ENCODE measurements at places on chromosomes 1 and 21.

DNA sequence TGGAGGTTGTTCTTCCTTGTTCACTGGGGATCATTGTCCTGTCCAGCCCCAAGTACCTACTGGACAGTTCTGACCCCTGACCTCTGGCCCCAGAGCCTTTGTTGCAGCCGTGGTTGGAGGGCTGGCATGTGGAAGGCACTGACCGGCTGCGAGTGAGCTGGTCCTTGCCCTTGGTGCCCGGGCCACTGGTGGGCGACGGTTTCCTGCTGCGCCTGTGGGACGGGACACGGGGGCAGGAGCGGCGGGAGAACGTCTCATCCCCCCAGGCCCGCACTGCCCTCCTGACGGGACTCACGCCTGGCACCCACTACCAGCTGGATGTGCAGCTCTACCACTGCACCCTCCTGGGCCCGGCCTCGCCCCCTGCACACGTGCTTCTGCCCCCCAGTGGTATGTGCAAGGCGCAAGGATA, 11.4 kb downstream of the TIE1 start:
- no peak for DNase-seq

DNA sequence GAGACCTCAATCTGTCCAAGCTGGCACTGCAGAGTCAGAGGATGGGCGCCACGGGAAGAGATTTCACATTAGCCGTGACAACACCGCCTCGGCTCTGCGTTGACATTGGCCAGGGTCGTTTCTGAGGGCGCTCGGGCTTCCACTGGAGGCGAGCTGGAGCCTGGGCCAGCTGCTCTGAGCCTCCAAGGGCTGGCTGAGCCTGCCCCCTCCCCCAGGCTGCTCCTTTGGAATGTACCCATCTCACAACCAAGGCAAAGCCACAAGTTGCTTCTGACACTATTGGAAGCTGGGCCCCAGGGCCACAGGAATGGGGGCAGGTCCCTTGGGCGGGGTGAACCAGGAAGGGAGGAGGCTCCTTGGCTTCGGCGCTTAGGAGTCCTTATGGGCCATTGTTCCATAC, 12.7 kb downstream of the GPR3 start:
- DNase-seq: no peak

DNA sequence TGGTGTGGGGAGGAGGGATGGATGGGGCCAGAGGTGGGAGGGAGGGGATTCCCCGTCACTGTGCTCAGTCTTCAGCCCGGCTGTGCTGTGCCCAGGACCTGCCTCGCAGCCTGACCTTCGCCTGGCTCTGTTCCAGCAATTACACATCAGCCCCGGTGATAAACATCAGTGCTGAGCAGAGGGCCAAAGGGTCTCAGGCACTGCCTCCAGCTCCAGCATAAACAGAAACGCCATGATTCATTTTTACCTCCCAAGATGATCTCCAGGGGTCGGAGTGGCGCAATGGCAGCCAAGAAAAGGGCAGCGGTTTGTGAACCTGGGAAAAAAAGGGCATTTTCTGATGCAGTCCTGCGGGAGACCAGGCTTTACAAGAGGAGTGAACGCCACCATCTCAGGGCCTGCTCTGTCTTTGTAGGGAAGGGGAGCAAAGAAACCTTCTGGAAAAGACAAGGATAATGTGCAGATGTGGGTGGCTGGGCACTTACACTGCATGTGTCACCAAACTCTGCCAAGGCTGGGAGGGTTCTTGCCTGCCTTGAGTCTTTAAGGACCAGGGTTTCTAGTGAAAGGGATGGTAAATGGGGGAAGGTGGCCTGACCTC, 28.1 kb downstream of the SHISA4 start:
- no peak for DNase-seq

DNA sequence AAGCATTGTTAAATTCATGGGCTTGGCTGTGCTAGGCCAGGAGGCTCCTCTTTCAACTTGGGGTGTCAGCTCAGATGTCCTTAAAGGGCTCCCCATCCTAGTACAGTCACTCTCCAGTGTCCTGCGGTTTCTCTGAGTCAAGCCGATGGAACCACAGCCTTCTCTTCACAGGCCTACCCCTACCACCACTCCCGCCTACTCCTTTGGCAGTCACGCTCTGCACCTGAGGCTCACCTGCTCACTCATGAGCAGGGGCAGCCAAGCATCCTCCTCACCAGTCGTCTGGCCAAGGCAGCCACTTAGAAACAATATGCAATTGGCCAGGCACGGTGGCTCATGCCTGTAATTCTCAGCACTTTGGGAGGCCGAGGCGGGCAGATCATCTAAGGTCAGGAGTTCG, 3.6 kb downstream of the ACOT7 start:
- no peak for DNase-seq

DNA sequence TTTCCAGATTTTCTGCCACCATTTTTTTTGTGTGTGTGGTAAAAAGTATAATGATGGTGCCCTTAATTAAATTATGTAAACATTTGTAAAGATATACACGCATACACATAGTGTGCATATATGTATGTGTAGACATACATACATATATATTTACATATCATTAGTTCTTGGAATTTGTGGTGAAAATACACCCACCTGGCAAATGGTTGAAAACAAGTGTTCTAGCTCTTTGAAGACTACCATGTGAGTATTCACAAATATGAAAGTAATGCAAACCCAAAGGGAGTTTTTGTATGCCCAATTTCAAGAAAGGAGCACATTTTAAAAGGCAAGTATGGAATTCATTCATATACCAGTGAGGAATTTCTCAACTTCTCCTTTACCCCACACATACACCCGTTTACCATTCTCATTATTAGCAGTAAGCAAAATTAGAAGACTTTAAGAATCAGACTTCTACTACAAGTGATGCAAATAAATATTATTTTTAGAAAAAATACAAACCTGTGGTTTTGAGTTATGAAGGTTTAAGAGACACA, 8.0 kb downstream of the RABGAP1L start:
- DNase-seq: no peak

- no peak for DNase-seq
These were observed 7.0 kb downstream of the TAS1R2 start for GRCh38 chr1:18852501-18852900.

DNA sequence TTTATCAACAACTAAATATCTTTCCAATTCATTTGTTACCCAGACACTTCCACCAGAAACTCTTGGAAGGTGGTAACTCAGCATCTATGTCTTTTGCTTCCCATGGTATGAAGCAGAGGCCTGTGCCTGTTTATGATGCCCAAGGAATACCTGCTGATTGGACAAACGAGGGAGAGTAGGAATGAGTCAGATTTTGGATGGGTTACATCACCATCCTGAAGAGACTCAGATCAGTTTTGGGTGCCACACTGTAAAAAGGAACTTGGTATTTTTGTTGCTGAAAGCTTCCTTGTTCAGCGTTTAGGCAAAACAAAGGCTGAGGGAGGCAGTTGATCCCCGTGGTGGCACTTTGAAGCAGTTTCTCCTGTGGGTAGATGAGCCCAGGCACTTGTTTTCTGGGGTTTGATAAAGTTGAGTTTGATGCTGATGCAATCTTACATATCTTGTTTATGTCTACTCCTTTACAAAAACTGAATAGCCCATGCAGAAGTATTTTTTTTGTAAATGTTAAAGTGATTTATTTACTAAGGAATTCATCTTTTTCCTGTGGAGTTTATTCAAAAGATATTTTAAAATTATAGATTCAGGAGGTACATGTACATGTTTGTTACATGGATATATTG, 26.7 kb upstream of the CYP4X1 start:
- DNase-seq: no peak

- DNase-seq: no peak
These were observed 13.4 kb downstream of the PAX7 start for GRCh38 chr1:18644013-18644399.

GRCh38 chr1:177897998-177898654, 71.7 kb downstream of the SEC16B start:
- DNase-seq: no peak

DNA sequence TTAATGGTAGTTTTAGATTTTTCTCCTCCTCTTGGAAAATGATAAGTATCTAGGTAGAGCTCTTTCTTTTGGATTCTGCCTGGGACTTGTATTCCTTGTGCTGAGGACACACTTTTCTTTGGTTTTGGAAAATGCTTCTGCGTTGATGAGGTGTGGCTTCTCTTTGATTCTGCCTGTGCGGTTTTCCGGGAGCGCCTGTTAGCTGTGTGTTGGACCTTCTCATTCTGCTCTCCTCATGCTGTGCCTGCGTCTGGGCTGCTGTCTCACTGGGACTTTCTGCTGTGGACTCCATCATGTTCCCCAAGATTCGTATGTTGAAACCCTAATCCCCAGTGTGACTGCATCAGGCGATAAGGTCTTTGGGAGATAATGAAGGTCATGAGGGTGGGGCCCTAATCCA, 21.0 kb downstream of the C1orf174 start:
- DNase-seq: no peak

DNA sequence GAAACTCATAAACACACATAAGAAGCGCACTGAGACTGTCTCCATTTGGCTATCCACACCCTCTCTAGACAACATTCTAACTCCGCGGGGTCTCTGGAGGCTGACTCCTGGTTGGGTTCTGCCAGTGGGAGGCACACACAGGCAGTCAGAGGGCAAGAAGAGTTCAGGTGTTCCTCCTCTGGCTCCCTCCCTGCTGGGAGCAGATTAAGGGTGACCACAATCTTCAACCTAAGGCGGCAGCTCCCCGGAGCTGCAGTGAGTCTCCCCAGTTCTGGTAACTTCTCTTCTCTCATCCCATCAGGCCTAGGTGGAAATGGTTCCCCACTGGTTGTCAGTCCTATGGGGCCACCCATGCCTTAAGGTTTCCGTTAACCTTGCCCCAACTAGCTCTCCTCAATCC, 7.4 kb upstream of the TENT5C start:
- DNase-seq: peak; percentile 18

- no peak for DNase-seq
These were observed 124.6 kb upstream of the CXADR start for GRCh38 chr21:17388226-17388625.

GRCh38 chr1:24936684-24937083, 6.6 kb upstream of the RUNX3 start:
- DNase-seq: no peak

GRCh38 chr1:66552829-66553228, 18.9 kb downstream of the SGIP1 start:
- no peak for DNase-seq

GRCh38 chr1:84225646-84226045, 75.9 kb upstream of the SAMD13 start:
- no peak for DNase-seq

DNA sequence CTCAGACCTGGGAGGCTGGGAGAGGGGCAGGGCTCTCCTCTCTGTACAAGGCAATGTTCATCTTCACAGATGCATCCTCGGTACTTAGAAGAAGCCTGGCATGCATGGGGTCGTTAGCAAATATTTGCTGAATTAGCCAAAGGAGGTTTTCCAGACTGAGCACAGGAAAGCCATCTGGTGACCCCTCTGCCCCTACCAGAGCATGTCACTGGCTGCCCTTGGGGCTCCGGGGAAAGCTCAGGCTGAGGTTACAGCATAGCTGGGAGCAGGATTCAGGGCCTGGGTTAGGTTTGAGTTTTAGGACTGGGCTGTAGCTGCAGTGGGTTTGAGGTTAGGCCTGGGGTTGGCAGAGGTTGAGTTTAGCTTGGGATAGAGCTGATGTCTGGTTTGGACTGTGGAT, 43.4 kb upstream of the ZBTB40 start:
- DNase-seq: no peak

DNA sequence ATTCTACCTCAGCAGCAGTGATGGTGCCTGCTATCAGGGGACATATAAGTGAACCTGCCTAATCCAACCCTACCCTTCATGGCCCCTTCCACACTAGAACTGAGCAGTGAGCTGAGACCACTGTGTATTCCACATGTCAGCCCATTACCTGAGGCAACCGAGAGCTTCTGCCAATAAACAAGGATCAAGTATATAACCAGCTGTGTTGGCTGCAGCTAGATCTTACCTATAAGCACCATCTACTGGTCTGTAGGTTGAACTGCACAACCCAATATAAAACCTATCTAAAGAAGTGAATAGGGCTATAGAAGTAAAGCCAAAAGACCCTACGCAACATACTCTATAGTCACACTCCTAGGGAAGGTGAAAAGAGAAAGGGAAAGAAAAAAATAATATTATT, 376.9 kb downstream of the HHIPL2 start:
- DNase-seq: no peak

DNA sequence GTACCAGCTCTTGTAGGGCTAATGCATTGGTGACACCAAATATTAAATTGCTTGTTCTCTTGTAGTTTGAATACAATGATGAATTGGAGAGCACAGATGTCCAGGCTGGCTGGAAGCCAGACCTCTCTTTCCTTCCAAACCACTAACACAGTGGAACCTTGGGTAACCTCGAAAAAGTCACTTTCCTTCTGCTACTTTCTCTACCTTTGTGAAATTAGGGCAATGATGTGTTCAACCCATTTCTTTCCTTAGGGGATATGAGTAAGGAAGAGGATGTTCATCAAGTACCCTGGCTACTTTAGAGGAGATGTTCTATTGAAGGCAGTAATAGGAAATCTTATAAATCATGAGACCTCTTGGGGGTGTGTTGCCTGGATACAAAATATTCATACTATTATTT, 55.7 kb downstream of the XCL2 start:
- DNase-seq: no peak

- no peak for DNase-seq
These were observed 45.9 kb downstream of the PRKCZ start for GRCh38 chr1:2095981-2096736.

- no peak for DNase-seq
These were observed 120.4 kb downstream of the PLA2G4A start for GRCh38 chr1:186949173-186949572.

GRCh38 chr21:36479415-36480402, at the start of gene CLDN14:
Gene CLDN14, minus strand, starts transcription at chr21:36480122. Its CDS starts 18,427 bp downstream, at chr21:36461695.
- DNase-seq: no peak

GRCh38 chr1:121444096-121444495, 259.3 kb downstream of the SRGAP2C start:
- DNase-seq: no peak

DNA sequence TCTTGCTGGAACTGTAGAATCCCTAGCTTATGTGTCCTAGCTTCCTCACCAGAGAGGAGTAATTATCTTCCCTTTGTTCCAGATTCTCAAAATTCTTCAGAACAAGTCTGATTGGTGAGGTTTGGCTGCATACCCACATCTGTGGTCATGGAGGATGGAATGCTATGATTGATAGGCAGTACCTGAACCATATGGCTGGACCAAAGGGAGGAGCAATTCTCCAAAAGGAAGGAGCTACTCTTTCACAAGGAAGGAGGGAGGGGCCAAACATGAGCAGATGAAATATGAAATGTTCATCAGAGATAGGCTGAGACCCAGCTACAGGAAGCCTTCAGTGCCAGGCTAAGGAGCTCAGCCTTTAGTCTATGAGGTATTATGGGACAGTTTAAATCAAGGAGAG, 5.0 kb upstream of the RNF19B start:
- DNase-seq: no peak

DNA sequence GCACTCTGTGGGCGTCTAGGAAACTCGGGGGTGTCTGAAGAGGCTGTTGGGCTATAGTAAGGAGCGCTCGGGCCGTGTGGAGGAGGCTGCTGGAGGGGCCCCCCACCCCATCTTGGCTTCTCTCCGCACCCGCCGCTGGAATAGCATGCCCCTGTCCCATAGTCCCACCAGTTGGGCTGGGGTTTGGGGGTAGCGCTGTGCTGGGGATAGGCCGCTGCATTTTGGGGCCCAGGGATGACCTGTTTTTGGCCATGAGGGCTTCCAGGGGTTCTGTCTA, 511 bp downstream of the EFNA3 start:
- DNase-seq: no peak

GRCh38 chr1:169340882-169341281, 26.7 kb downstream of the NME7 start:
- DNase-seq: no peak

- no peak for DNase-seq
These were observed 62.2 kb downstream of the CAPZB start for GRCh38 chr1:19423130-19423529.

All from activated T-cell treated with anti-CD3 and anti-CD28 coated beads, Interleukin-2, amount 50 U/mL, for 24 hours (primary cell).